Hepatocyte (in vitro differentiated cells): ENCODE measurements at places on chromosomes 16 and 17. TPM values are rescaled to one million over a fixed set of nuclear protein-coding genes. Genes with fewer than 3 reads are reported as not detected.

- no peak overlapping the region for H3K4me3 ChIP-seq
- no peaks in the 10 kb centered on the region for H3K27me3 ChIP-seq
- H3K36me3 ChIP-seq: no peaks in the 10 kb centered on the region
- peak; percentile 83 for DNase-seq
- H3K27ac ChIP-seq: peak overlapping the region; percentile 59
These were observed 1.4 kb upstream of the SLC5A11 start for GRCh38 chr16:24844101-24845030.

DNA sequence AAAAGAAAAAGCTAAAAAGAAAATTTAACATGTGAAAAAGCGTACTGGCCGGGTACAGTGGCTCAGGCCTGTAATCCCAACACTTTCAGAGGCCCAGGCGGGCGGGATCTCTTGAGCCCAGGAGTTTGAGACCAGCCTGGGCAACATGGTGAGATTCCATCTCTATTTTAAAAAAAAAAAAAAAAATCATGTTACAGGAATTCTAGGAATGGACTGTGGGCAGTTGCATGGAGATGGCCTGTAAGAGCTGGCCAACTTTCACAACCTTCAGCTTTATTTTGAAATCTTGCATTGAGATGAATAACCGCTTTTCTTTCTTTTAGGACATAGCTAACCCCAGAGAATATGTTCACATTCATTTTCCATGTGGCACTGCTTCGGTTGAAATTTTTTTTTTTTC is 8.2 kb upstream of the CIAO3 start:
- H3K4me3 ChIP-seq: no peak overlapping the region
- H3K27me3 ChIP-seq: peaks cover 3% of the 10 kb centered on the region
- H3K4me1 ChIP-seq: peaks cover 7% of the 10 kb centered on the region
- no peaks in the 10 kb centered on the region for H3K36me3 ChIP-seq

- no peak for DNase-seq
- no peaks in the 10 kb centered on the region for H3K36me3 ChIP-seq
- peaks cover 4% of the 10 kb centered on the region for H3K27me3 ChIP-seq
- no peaks in the 10 kb centered on the region for H3K4me1 ChIP-seq
These were observed 173.1 kb upstream of the NLRP1 start for GRCh38 chr17:5757314-5757907.

DNA sequence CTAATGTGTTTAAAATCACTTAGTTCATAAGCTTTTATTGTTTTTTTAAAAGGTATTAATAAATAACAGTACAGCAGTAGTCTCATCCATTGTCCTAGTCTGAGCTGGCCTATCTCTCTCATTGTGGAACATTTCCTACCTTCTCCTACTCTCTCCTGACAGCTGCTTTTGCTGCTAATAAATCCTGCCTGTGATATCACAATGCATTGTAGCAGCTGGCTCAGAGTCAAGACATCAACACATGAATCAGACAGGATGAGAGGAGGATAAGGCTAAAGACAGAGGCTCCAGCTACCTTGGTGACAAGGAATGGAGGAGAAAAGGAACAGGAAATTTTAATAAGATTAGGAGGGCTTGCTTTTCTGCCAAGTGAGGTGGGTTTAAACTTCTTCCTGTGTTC is 626.1 kb downstream of the HS3ST4 start:
- no peak for DNase-seq
- no peak overlapping the region for H3K4me3 ChIP-seq
- H3K4me1 ChIP-seq: no peaks in the 10 kb centered on the region
- no peaks in the 10 kb centered on the region for H3K27me3 ChIP-seq
- no peaks in the 10 kb centered on the region for H3K36me3 ChIP-seq
- H3K27ac ChIP-seq: no peak overlapping the region

DNA sequence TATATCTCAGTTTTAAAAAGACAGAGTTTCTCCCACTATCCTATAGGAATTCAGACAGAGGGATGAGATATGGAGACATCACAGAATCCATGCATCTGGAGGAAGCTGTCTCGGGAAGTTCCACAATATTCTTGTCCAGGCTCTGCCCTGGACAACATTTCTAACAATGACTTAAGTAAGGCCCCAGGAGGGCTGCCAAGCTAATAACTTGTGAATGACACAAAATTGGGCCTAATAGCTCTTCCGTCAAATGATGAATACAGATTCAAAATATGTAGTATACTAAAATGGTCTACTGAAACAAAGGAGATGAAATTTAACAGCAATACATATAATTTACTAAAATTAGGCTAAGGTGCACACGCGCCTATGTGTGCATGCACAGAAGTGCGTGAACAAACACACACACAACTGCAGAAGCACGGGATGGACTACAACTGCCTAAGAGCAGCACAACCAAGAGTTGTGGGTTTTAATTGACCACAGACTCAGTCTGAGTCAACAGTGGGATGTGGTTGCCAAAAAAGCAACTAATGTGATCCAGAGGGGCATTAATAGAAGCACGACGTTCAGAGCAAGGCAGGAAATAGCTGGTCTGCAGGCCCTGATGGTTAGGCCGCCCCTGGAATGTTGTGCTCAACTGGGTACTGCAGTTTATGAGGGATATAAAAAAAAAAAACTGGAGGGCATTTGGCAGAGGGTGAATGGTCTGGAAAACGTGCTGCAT is 26.3 kb upstream of the HS3ST2 start:
- H3K36me3 ChIP-seq: no peaks in the 10 kb centered on the region
- H3K27me3 ChIP-seq: no peaks in the 10 kb centered on the region
- no peaks in the 10 kb centered on the region for H3K4me1 ChIP-seq
- H3K27ac ChIP-seq: no peak overlapping the region

DNA sequence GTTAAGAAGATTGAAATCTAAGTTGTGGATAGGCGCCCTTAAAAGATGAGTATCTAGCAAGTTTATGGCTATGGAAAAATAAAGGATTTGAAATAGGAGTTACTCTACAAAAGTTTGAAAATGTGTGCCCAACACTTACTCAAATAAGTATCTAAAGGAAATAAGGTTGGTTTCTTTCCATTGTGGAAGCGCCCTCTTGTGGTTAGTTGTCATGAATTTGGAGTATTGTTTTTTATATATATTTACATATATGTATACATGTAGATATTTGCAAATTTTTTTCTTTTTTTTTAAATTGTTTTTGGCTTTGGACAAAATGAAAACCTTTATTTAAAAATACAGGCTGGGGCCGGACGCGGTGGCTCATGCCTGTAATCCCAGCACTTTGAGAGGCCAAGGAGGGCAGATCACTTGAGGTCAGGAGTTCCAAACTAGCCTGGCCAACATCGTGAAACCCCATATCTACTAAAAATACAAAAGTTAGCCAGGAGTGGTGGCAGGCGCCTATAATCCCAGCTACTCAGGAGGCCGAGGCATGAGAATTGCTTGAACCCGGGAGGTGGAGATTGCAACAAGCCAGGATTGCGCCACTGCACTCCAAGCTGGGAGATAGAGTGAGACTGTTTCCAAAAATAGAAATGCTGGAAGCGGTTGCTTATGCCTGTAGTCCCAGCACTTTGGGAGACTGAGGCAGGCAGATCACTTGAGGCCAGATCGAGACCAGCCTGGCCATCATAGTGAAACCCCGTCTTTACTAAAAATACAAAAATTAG is 24.0 kb upstream of the VPS4A start:
- H3K36me3 ChIP-seq: no peaks in the 10 kb centered on the region
- H3K4me3 ChIP-seq: no peak overlapping the region
- no peaks in the 10 kb centered on the region for H3K27me3 ChIP-seq

DNA sequence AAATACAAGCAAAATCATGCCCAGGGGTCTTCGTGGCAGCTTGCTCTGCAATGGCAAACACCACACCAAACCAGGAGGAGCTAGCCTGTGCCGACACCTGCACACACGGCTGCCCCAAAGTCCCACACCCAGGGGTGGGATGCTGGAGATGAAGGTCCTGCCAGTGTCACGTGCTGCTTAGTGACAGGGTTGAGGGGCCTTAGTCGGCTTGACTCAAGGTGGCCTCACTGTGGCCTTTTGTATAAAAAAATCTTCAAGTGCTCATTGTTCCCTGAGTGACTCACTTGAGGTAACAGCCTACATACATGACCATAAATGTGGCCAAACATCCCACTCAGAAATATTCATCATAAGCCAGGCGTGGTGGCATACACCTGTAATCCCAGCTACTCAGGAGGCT is 7.3 kb downstream of the TRIM65 start:
- no peaks in the 10 kb centered on the region for H3K36me3 ChIP-seq
- no peak overlapping the region for H3K27ac ChIP-seq
- no peak for DNase-seq
- H3K27me3 ChIP-seq: no peaks in the 10 kb centered on the region
- no peaks in the 10 kb centered on the region for H3K4me1 ChIP-seq

DNA sequence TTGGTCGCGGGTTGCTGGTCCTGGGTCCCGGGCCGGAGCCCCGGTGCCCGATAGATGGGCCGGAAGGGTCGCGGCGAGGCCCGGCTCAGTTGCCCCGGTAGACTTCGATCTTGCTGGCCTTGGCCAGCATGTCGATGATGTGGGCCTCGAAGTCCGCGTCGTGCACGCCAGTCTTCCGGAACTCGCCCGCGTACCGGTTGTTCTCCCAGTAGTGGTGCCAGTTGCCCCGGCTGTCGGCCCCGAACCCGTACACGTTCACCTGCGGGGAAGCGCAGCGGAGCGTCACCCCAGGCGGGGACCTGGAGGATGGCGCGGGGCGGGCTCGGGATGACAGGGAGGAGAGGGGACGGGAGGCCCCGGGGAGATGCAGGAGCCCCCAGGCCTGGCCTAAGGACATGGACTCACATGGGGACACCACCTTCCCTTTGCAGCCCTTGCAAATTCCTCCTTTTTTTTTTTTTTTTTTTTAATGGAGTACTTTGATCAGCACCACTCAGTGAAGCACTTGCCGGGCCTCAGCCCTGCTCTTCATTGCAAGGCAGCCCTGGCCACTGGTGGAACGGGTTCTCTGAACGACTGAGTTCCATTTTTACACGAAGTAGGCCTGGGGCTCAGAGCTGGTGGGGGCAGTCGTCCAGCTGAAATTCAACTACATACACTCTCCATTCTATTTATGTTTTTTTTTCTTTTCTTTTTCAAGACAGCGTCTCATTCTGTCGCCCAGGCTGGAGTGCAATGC is 35.1 kb downstream of the DDX19A start:
- H3K27ac ChIP-seq: peak overlapping the region; percentile 60
- H3K36me3 ChIP-seq: no peaks in the 10 kb centered on the region
- H3K4me1 ChIP-seq: no peaks in the 10 kb centered on the region
- no peaks in the 10 kb centered on the region for H3K27me3 ChIP-seq

- no peaks in the 10 kb centered on the region for H3K4me1 ChIP-seq
- H3K36me3 ChIP-seq: no peaks in the 10 kb centered on the region
These were observed 59.8 kb downstream of the ANKFN1 start for GRCh38 chr17:56213031-56213430.

DNA sequence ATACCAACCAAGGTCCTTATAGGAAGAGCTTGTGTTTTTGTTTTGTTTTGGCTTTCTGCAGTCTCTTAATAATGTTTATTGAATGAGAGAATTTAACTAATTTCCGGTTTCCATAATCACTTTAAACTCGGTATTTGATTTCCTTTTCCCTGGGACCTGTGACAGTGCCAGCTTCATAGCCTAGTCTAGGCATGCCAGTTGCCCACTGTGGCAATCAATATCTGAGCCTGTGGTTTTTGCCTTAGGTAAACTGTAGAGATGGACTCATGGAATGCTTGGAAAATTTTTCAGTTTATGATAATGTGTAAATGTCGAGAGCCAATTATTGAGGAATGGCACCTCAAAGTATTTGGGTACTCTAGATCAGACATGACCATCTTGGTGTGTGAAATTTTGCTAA is 78.2 kb downstream of the FTO start:
- no peaks in the 10 kb centered on the region for H3K27me3 ChIP-seq
- H3K36me3 ChIP-seq: no peaks in the 10 kb centered on the region
- H3K4me3 ChIP-seq: no peak overlapping the region
- peaks cover 8% of the 10 kb centered on the region for H3K4me1 ChIP-seq
- no peak overlapping the region for H3K27ac ChIP-seq

GRCh38 chr17:29263916-29264315 is 17.3 kb downstream of the CRYBA1 start:
- no peaks in the 10 kb centered on the region for H3K36me3 ChIP-seq
- no peak for DNase-seq
- H3K4me3 ChIP-seq: no peak overlapping the region
- H3K4me1 ChIP-seq: peaks cover 7% of the 10 kb centered on the region

- H3K27me3 ChIP-seq: no peaks in the 10 kb centered on the region
- DNase-seq: peak; percentile 60
- H3K4me3 ChIP-seq: peak overlapping the region; percentile 96
- H3K27ac ChIP-seq: peak overlapping the region; percentile 64
These were observed 825 bp downstream of the BLMH start for GRCh38 chr17:30290696-30291542.

- DNase-seq: peak; percentile 0
- H3K4me1 ChIP-seq: peaks cover 3% of the 10 kb centered on the region
- no peaks in the 10 kb centered on the region for H3K27me3 ChIP-seq
- no peak overlapping the region for H3K4me3 ChIP-seq
- H3K27ac ChIP-seq: no peak overlapping the region
These were observed 54.5 kb upstream of the ANKFN1 start for GRCh38 chr17:56098746-56099145.

GRCh38 chr17:82043507-82043906 is 6.0 kb upstream of the DCXR start:
- no peaks in the 10 kb centered on the region for H3K4me1 ChIP-seq
- H3K27ac ChIP-seq: no peak overlapping the region
- H3K27me3 ChIP-seq: no peaks in the 10 kb centered on the region
- H3K4me3 ChIP-seq: no peak overlapping the region
- no peak for DNase-seq
- H3K36me3 ChIP-seq: no peaks in the 10 kb centered on the region

- H3K36me3 ChIP-seq: no peaks in the 10 kb centered on the region
- peak overlapping the region; percentile 73 for H3K27ac ChIP-seq
- H3K4me1 ChIP-seq: peaks cover 17% of the 10 kb centered on the region
- DNase-seq: peak; percentile 49
These were observed 7.4 kb downstream of the GIP start for GRCh38 chr17:48960834-48961515.

GRCh38 chr16:14236401-14236800 is 165.3 kb downstream of the MRTFB start:
- DNase-seq: no peak
- H3K27ac ChIP-seq: no peak overlapping the region
- H3K4me1 ChIP-seq: peaks cover 7% of the 10 kb centered on the region
- H3K4me3 ChIP-seq: no peak overlapping the region
- no peaks in the 10 kb centered on the region for H3K36me3 ChIP-seq
- H3K27me3 ChIP-seq: no peaks in the 10 kb centered on the region

DNA sequence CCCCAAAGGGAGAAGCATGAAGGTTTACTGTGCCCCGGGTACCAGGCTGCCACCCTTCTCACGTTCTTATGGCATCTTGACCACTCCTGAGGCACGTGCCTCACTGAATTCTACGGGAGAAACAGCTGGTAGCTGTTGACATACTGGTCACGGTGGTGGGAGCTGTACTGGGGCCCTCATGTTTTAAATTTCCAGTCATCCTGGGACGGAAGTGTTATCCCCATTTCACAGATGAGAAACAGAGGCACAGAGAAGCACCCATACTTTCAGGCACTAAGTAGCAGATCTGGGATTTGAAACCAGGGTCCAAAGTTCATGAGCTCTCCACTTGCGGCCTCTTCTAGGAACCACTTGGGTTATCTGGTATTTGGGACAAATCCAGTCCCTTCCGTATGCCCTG is 26.3 kb upstream of the DOC2B start:
- no peak for DNase-seq
- H3K27me3 ChIP-seq: no peaks in the 10 kb centered on the region
- no peak overlapping the region for H3K27ac ChIP-seq
- H3K4me1 ChIP-seq: no peaks in the 10 kb centered on the region

Gene KRTAP17-1
- 0.33 TPM in 1 of 2 replicates, not detected in the other for polyA plus RNA-seq

Gene MAF
- 30.5 and 31.6 TPM in 2 replicates for polyA plus RNA-seq

Gene SEPTIN1
- polyA plus RNA-seq: 1.5 and 2.3 TPM in 2 replicates

Gene GDPD1
- polyA plus RNA-seq: 1.3 and 1.9 TPM in 2 replicates

Gene DPEP3
- polyA plus RNA-seq: not detected in 2 replicates

Gene KCNG4
- polyA plus RNA-seq: not detected in 2 replicates

Gene NOG
- 9.5 and 11.0 TPM in 2 replicates for polyA plus RNA-seq
